Activated T-helper 1 cell treated with Interleukin-2 at 50 U/mL for 16 hours (primary cell): ENCODE measurements at places on chromosomes 5 and 9.

- DNase-seq: no peak
Observed at GRCh38 chr5:172843825-172844576, 9.9 kb downstream of the ERGIC1 start.

- DNase-seq: no peak
Observed at GRCh38 chr5:81757404-81757803, 6.5 kb upstream of the SSBP2 start.

- DNase-seq: no peak
Observed at GRCh38 chr5:77849308-77849900, 73.3 kb upstream of the TBCA start.

GRCh38 chr9:129868872-129869486 lies 33.7 kb downstream of the USP20 start:
- peak; percentile 90 for DNase-seq

DNA sequence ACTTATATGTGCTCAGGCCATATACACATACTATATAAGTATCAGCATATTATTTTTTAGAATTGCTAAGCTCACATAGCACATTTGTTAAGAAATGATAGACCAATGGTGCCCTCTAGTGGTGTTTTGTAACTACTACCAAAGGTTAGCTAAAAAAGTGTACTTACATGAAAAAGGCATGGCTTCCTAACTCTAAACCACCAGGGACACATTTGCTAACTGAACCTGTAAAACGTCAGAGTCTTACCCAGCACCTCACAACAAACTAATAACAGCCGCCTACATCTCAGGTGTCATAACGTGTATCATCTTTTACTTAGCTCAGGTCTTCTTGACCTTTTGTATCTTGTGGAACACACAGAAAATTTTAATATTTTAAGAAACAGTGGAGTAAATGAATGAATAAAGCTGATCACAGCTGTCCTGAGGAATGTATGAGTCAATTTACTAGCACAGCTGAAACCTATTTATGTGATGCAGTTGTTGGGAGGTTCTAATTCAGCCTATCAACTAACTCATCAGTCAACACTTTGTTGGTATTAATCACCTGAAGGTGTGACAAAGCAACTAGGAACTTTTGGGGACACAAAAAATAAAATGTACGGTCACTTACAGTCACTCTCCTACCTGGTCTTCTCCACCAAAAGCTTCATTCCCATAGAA lies 72.9 kb downstream of the BAAT start:
- DNase-seq: no peak

- DNase-seq: no peak
Observed at GRCh38 chr5:149400304-149400703, 21.2 kb upstream of the IL17B start.

- DNase-seq: no peak
Observed at GRCh38 chr9:73157811-73158210, 6.1 kb downstream of the ANXA1 start.

GRCh38 chr5:120806202-120806601 lies 342.1 kb downstream of the PRR16 start:
- no peak for DNase-seq

DNA sequence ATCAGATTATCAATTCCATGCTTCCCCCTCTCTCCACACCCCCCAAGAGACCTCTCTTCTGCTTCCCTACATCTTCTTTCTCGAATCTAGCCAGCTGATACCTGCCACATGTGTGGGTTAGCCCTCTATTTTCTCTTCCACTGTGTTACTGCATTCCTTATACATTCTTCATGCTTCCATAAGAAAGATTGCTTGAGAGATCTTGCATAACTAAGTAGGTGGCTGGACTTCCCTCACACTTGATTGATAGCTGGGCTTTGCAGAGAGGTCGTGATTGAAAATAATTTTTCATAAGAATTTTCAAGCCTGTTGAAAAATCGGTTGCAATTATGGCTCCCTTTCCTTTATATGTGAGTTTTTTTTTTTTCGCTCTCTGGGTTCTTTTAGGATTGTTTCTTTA lies 33.0 kb upstream of the PANK3 start:
- DNase-seq: no peak

DNA sequence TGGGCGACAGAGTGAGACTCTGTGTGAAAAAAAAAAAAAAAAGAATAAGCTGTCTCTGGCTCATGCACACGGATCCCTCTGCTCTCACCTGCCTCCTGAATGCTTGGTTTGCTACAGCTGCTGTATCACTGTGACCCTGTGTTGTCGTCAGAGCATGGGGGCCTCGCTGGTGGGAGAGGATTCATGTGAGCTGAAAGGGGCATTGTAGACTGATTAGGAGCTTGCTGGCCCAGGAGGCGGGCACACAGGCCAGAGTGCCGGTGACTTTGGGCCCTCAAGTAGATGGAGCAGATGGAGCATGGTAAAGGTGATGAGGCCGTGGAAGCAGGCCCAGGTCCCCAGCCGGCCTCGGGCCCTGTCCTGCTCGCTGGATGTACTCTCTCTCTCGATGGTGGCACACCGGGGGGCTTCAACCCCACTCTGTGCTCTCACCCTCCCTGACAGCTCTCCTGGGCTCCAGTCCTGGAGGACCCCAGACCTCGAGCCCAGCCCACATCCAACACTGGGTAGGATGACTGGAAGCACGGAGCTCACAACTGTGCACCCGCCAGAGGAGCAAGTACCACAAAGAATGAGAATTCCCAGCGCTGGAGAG lies 7.1 kb downstream of the FLT4 start:
- DNase-seq: no peak

GRCh38 chr9:131645078-131645776 lies 94.6 kb downstream of the RAPGEF1 start:
- no peak for DNase-seq

GRCh38 chr5:147092044-147092443 lies 142.8 kb upstream of the STK32A start:
- DNase-seq: no peak

GRCh38 chr5:173913686-173914321 lies 25.7 kb downstream of the CPEB4 start:
- DNase-seq: no peak

DNA sequence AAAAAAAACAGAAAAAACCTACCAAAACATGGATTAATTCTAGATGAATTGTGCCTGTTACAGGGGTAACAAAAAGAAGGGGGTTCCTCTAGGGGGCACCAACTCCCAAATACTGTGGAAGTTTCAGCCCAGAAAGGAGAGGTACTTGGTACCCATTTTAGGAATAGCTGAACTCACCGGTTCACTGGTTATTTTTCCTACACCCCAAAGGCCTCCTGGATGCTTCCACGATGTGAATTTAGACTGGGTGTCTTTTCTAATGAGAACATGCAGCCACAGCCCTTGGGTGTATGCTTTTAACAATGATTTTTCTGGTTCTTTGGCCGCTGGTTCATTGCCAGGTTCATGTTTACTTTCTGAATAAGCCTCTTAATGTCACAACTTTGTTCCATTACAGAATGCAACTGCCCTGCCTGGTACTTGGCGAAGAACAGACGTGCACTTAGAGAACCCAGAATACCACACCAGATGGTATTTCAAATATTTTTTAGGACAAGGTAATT lies 46.7 kb downstream of the GARNL3 start:
- DNase-seq: no peak

DNA sequence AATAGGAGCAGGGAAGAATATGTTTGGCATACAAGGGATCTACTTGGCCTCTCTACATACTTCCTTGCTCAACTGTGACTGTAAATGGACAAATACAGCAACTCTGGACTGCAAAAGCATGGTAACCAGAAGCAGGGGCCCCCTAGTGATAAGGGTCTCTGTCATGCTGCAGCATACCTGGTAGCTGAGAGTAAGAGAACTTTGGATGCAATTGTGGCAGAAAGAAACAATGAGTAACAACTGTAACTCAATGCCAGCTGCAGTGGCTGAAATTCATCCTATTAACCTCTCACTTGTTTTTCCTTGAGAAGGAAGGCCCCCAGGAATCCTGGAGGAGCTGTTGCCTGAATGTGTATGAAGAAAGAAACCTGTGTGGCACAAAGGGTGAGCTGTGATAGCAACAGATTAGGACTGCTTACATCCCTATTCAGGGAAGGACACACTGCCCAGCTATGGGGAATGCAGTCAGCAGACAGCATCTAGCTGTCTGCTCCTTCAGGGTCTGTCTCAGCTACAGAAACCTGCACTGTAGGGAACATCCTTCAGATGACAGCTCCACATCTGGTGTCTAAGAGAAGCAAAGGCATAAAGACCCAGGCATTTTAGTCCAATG lies 468.1 kb upstream of the ACTBL2 start:
- DNase-seq: no peak

- no peak for DNase-seq
Observed at GRCh38 chr5:166369807-166370206, 1921.6 kb upstream of the WWC1 start.

DNA sequence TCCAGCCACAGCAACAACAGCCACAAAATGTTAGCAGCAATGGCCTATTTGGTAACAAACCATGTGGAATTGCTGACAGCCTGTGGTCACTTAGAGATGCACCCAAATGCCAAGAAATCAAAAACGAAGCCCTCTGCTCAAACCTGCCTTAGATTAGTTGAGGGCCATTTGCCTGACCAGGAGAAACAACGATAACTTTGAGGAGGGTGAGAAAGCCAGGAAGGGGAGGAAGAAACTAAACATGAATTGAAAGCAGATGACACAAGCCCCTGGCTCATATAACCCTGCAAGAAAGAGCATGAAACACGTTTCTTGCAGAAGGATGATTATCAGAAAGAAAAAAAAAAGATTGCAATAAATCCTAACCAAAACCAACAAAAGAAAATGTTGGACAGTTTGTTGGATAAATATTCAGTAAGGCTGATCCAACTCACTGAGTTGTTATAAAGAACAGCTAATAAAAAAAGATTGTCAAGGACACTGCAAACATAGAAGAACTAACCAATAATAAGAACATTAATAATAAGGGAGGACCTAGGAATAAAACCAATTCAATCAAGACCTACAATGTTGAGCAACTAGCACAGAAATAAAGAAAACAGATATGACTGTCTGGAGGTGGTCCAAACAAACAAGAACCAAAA lies 140.5 kb upstream of the SLC30A5 start:
- DNase-seq: no peak

GRCh38 chr5:124627815-124628595 lies 118.4 kb downstream of the ZNF608 start:
- no peak for DNase-seq

DNA sequence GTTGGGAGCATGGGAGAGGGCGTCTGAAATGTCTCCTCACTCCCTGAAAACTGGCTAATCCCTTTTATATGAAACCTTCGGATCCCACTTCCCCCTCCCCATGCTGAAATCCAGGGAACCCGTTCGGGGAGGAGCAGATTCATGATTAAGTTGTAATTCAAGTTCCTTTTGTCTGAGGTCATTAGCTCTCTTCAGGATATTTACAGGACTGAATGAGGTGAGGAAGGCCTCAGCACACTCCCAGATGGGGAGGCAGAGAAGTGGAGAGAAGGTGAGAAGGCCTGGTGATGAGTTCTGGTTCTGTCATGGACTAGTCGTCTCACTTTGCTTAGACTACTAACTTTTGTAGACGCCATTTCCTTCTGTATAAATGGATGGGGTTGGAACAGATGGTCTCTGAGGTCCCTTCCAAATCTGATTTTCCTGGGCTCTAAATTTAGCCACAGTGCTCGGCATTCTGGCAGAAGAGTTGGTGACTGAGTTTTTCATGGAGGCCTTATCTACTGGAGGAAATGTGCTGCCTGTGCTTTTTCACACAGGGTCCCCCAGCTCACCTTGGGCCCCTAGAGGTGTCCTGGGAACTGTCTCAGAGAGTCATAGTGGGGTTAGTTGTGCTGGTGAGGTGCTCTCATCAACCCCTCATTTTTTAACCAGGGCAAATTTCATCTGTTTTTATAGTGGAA lies 62.3 kb downstream of the PRDM6 start:
- no peak for DNase-seq

DNA sequence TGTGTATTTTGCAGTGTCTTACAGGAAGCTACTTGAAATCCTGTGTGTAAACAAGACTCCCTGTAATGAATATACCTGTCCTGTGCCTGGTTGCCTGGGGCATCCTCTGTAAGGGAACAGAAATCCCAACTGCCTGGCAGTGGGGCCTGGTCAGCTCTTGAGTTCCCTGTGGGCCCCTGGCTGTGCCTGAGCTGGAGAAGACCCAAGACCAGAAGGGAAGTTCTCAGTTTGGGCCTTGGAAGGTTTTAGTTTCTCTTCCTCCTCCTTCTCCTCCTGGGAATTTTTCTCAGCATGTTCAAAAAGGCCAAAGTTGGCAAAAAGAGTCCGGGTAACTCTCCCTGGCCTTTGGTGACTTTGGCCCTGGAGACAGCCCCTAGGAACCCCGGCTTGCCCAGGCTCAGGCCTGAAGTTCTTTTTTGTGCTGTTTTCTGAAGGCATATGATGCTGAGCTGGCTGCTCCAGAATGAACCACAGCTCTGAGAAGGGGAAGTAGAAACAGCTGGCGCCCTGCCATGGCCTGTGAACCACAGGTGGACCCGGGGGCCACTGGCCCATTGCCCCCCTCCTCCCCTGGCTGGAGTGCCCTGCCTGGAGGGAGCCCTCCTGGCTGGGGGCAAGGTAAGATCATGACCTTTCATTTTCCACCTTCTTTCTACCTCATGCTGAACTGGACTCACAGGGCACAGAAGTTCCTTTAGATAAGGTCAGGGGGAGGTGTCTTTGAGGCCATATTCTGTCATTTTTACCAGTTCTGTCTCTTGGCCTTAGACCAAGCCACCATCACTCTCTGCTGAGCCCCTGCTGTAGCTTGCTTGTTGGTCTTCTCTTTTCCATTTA lies 5.8 kb downstream of the TMEM268 start:
- no peak for DNase-seq

DNA sequence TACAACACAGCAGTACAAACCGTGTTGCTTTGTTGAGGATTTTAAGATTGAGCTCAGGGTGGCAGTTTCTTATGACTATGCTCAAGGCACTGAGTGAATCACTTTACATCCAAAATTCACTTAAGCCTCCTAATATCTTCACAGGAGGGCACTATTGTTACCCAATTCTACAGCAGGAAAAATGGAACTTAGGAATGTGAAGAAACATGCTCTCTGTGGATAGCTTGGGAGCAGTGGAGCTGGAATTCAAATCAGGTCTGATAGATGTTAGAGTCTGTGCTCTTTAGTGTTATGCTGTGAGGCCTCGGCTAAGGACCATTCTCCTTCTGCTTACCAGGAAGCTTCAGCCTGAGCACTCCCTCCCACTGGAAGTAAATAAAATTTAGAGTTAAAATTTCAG lies 18.7 kb upstream of the HMHB1 start:
- no peak for DNase-seq

- DNase-seq: no peak
Observed at GRCh38 chr5:9282211-9282610, 263.7 kb downstream of the SEMA5A start.

GRCh38 chr5:179295778-179296149 lies 49.5 kb downstream of the ADAMTS2 start:
- no peak for DNase-seq
